Lung microvascular endothelial cell (primary cell): ENCODE measurements at places on chromosomes 11 and 22. TPM values are rescaled to one million over a fixed set of nuclear protein-coding genes. Genes with fewer than 3 reads are reported as not detected.

PATE4 gene
- total RNA-seq: not detected in 2 replicates

LINC01488 gene
- under 0.01 TPM in 1 of 2 replicates, not detected in the other for total RNA-seq

SCUBE2 gene
- 0.87 and 0.99 TPM in 2 replicates for total RNA-seq

ACR gene
- total RNA-seq: under 0.01 and 0.20 TPM in 2 replicates

OR2AG1 gene
- not detected in 2 replicates for total RNA-seq

WBP2NL gene
- not detected in 2 replicates for total RNA-seq

DENND6B gene
- total RNA-seq: 0.65 and 1.8 TPM in 2 replicates

VPS51 gene
- 154 and 265 TPM in 2 replicates for total RNA-seq

SERPIND1 gene
- under 0.01 TPM in 2 replicates for total RNA-seq

CHADL gene
- total RNA-seq: 0.44 and 0.60 TPM in 2 replicates

GAL gene
- total RNA-seq: 0.20 and 1.5 TPM in 2 replicates
